Stimulated activated memory B cell treated with anti-CD40 and anti-IgM and Interleukin-4, amounts not matched to agents 10 μg/mL and 1 μg/mL and 100 μg/mL, for 72 hours (primary cell): ENCODE measurements at places on chromosomes 11 and 22.

DNA sequence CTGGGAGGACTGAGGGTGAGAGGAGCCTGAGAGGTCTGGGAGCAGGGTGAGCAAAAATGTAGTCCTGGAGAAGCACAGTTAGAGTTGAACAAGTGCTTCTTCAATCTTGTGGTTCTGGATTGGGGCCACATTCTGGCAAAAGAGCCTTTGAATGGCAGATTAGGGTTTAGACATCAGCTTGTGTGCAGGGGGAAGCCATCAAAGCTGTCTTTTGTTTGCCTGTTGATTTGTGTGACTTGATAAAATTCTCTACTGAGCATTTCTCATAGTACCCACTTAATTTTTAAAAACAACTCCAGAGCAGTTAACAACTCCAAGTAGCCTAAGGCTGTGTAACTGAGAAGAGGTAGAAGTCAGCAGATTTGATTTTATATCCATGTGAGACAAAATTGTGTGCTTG lies 166.2 kb downstream of the FAT3 start:
- ATAC-seq: no peak

DNA sequence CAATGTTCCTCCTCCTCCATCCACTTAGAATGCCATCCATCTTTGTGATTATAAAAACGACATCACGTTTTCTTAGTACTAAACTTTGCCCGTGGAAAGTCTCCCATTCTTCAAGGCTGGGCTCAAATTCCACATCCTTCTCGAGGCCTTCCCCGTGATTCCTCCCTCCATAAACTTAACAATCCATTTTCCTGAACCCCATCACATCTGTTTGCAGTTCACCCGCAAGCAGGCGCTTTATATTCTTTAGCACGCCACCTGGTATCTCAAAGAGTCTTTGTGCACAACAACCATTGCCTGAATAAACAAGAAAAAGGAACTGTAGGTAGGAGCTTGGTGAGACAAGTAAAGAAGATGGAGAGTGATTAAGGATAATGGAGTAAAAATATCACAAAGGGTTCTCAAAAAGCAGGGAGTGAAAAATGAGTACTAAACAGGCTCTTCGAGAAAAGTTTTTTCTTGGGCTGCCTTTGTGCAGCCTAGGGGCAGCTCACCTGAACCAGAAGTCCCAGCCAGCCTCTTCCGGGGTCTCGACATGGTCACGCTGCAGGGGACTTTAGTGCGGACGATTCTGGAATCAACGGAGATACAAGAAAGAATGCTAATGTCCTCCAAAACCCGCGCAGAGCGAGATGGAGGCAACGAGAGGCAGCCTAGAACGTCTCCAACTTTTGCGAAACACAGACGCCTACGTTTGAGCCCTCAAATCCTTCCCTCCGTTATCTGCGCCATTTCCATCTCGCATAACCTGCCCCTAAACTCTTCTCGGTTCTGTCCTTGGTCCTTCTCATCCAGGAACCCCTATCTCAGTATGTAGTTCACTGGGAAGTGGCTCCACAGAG lies 585 bp downstream of the THYN1 start:
- peak; percentile 49 for ATAC-seq

- ATAC-seq: no peak
These were observed 101.0 kb downstream of the USP35 start for GRCh38 chr11:78289552-78290292.

DNA sequence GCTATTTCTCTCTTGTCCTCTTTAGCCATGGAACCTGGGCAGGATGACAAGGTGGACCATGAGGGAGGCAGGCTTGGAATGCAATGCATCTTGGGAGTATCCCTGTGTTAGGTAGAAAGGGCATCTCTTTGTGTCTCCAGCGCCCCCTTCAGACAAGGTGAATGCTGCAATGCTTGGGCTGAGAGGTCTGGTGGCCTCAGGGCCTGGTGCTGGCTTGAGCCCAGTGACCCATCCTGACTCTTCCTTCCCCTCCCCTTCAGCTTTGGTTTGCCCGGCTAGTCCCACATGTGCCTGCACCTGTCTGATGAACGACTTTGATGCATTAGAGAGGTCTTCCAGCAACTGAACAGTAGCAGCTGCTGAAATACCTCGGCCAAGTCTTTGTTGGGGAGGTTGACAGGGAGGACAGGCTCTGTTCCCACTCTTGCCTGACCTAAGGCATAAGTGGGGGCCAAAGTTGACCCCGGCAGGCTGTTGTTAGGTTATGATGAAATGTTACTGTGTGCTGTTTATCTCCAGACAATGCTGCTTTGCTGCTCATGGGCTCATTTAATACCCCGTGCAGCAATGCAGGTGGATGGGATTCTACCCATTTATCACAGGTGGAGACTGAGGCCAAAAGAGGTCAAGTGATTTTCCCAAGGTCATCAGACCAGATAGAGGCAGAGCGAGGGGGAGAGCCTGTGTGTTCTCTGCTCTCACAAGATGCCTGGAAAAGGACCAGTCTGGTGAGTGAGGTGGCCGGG lies 22.5 kb downstream of the MYO18B start:
- no peak for ATAC-seq

- ATAC-seq: no peak
These were observed 10.5 kb upstream of the PSMC3 start for GRCh38 chr11:47436726-47437125.

GRCh38 chr22:31818481-31819392 lies 64.9 kb downstream of the DEPDC5 start:
- no peak for ATAC-seq

GRCh38 chr22:40610329-40610850 lies 26.1 kb downstream of the MRTFA start:
- ATAC-seq: no peak

DNA sequence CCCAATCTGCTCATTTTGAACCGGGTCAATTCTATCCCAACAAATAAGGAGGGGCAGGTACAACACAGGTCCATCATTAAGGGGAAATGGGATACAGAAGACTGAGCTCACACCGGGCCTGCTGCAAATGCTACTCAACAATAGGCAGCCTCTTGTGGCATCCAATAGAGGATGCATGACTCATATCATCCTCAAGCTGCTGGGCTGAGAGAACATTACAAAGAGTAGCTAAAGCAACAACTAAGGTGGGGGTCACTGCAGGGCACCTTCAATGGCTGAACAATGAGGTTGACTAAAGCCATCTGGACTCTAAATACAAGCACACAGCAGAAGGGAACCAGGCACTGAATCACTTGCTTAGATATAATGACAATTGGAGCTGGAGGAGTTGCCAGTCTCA lies 130.1 kb upstream of the SYN3 start:
- peak; percentile 39 for ATAC-seq

DNA sequence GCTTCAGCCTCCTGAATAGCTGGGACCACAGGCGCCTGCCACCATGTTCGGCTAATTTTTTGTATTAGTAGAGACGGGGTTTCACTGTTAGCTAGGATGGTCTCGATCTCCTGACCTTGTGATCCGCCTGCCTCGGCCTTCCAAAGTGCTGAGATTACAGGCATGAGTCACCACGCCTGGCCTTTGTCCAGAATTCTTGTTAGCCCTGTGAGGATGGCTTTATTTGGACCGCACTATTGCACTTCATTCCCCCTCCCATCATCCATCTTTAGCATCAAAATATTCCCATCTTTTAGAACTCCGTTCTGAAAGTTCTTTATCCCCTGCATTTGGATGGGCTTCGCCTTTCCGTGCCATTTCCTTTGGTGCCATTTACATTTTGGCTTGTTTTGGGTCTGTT lies 2.6 kb downstream of the SAMM50 start:
- no peak for ATAC-seq

- no peak for ATAC-seq
These were observed 11.5 kb downstream of the TRIM22 start for GRCh38 chr11:5701055-5701577.

DNA sequence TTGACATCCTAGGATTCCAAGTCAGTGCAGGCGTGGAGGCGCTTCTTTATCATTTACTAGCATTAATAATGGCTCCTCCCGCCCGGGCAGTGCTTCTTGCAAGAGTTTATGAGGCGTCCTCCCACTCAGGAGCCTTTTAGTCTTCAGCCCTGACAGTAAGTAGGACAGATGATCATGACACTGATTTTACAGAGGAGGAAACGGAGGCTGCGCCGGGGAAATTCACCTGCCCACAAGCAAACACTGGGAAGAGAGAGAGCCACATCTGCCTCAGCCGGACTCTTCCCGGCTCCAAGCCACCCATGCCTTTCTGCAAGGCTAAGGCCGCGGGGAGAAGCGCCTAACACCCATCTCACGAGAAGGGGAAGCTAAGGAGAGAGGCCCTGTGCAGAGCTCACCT lies 35.9 kb downstream of the KIAA0930 start:
- no peak for ATAC-seq

DNA sequence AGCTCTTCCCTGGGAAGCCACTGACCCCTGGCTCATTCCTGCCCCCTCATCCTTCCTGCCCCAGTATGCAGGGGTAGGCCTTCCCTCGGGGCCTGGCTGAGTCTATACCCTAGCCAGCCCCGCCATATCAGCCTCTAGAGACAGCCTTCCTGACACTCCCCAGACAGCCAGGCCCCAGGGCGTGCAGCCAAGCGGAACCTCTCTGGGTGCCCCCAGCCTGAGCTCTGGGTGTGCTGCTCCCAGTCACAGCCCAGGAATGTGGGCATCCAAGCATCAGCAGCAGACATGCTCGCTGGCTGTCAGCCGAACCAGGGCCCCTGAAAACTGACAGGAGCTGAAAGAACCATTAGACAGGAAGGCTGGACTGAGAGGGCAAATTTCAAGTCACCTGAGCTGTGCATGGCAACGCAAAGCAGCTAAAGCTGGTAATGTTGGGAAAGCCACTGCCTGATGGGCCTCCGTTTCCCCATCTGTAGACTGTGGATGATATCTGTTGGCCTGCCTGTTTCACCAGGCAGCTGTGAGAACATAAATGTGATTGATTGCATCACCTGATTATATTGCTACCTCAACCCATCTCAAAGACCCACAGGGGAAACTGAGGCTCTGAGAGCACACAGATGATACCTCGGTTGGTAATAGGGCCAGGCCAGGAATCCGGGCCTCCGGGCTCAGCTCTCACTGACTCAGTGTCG lies 93.2 kb downstream of the LRRC32 start:
- ATAC-seq: no peak

DNA sequence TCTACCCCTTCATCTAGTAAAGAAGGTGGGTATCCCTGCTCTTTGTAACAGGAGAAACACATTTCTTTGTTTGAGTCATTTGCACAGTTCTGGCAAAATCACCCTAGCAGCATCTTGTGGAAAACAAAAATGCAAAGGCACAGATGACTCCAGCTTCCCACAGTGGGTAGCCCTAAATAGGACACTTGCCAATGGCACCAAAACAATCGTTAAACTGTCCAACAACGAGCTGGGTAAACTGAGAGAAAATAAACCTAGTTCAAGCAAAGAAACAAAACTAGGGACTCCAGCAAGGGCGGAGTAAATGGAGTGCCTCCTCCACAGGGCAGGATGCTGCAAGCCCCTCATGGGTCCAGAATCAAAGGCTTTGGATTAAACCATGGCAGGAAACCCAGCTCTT lies 239.5 kb downstream of the NTM start:
- no peak for ATAC-seq

- no peak for ATAC-seq
These were observed 350.1 kb upstream of the C11orf87 start for GRCh38 chr11:109071712-109072524.

DNA sequence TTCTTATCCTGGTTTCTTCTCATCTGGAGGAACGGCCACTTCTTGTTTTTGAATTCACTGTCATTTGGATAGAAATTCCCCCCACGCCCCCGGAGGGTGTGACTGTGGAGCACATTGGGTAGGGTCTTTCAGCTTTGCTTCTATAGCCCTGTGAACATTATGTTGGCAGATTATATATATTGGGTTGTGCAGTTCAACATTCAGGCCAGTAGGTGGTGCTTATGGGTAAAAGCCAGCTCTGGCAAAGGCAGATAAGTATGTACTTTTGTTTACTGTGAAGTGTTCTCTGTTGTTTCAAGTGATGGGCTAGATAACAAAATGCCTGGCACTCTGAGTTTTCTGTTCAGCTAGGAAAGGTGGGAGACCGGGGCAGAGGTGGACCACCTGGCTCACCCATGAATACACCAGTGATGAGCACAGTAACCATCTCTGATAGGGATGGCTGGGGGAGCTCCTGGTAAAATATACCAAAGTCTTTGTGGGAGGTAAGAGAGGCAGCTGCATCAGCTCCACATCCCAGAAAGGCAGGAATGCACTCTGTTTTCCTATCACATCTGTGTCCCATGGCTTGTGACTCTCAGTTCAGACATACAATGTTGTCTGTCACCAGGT lies 1348.2 kb upstream of the RAG2 start:
- no peak for ATAC-seq

DNA sequence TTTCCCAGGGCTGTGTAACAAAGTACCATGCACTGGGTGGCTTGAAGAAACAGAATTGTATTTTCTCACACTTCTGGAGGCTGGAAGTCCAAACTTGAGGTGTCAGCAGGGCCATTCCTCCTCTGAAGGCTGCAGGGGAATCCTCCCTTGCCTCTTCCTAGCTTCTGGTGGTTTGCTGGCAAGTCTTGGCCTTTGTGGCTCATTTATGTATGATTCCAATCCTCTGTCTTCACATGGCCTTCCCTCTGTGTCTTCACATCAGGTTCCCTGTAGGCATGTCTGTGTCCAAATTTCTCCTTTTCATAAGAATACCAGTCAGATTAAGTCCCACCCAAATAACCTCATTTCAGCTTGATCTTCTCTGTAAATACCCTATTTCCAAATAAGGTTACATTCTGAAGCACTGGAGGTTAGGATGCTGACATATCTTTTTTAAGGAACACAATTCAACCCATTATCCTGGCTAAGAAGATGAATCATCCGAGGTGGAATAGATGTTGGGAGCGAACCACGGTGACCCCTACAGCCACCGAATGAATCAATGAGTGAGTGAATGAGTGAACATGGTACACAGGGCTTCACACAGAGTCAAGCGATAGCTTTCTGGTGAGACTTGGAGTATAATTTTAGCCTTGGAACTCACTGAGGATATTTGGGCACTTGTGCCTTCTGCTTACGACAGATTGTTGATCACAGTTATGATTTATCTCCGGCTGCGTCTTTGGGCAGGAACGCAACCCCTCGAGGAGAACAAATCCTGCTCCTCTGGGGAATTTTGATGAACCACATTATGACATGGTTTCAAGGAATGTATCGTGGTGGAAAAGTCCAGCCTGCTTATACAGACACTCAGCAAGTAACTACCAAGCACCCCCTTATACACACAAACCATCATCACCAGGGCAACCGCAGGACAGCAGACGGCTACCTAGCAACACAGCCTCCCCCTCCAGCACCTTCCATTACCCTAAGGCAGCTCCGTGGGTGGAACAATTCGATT lies 34.3 kb upstream of the MICAL2 start:
- ATAC-seq: no peak

DNA sequence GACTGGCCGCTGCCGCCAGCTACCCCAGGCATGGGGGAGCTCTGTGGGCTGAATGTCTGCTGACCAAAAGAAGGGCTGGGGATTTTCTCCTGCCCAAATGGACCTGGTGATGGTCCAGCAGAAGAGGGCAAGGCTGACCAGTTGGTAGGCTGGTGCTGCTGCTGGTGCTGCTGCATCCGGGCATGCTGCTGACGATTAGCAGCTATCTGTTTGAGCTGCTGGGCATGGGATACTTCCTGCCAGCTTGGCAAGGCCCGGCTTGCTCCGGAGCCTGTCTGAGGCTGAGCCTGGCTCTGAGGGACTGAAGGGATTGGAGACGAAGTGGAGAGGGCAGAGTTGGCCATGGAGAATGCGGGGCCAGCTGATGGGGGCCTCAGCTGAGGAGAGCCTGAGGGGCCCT lies 168.6 kb upstream of the MTMR2 start:
- no peak for ATAC-seq
